ENCODE measurements at places on chromosomes 3 and 15.
A peak's percentile ranks its signal among the peaks of the same experiment; 100 is the strongest.

DNA sequence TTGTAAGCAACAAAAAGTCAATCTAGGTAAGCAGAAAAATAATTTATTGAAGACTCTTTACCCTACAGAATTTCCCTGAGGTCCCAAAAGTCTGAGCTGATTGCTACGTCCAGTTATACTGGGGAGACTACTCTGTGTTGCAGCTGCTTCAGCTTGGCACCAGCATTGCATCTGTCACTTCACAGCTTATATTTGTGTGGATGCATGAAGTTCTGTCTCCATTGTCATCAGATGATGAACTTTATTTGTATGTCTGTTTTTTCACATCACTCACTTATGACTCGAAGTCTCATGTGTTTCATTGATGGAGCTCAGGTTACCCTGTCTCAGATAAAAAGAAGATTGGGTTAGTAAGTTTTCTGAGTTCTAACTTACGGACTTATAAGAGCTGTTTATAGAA is 75.3 kb upstream of the LRRFIP2 start:
- H3K27me3 ChIP-seq, result no peaks in the 10 kb centered on the region
- no peak for DNase-seq
- H3K36me3 ChIP-seq, result peaks cover 29% of the 10 kb centered on the region
- H3K27ac ChIP-seq, result no peak overlapping the region

- peak; percentile 58 for DNase-seq
- H3K27me3 ChIP-seq, result no peaks in the 10 kb centered on the region
- H3K27ac ChIP-seq, result no peak overlapping the region
- no peak overlapping the region for H3K4me3 ChIP-seq
- H3K4me1 ChIP-seq, result peaks cover 24% of the 10 kb centered on the region
These were observed 46.0 kb downstream of the PPCDC start for GRCh38 chr15:75069301-75069925.

DNA sequence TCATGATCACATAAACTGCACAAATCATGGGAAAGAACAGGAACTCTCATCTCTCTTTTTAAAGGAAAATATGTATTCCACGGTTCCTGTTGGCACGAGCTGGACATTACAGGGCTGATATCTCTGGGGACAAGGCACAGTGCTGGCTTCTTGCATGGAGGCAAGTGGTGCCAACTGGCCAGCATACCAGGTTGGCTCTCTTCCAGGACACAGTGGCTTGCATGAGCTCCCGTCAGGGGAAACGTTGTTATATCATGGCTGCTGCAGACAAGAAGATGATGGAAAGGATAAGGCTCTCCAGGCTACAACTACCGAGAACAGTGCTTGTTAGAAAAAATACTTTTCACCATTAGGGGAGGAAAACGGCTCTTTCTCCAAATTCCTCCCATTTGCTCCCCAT is 283.9 kb downstream of the RORA start:
- no peak overlapping the region for H3K4me3 ChIP-seq
- no peak overlapping the region for H3K27ac ChIP-seq
- no peaks in the 10 kb centered on the region for H3K27me3 ChIP-seq
- peak; percentile 69 for DNase-seq
- H3K36me3 ChIP-seq, result no peaks in the 10 kb centered on the region

DNA sequence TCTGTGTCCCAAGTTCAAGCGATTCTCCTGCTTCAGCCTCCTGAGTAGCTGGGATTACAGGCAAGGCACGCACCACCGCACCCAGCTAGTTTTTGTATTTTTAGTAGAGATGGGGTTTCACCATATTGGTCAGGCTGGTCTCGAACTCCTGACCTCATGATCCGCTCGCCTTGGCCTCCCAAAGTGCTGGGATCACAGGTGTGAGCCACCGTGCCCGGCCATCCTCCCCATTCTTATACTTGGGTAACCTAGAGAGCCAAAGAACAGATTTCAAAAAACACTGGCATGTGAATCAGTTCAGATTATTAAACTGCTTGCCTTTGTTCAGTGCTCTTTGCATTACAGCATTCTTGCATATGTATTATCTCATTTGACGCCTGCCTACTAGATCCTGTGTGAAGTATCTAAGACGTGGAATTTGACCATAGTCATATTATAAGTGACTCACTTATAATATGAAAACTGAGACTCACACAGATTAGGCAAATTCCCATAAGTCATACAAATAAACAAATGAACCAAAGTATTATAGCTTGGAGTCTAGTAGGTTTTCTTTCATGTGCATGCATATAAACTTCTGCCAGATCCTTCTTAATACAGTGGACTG is 123.5 kb downstream of the UNC13C start:
- H3K4me1 ChIP-seq, result no peaks in the 10 kb centered on the region
- no peak for DNase-seq
- H3K36me3 ChIP-seq, result no peaks in the 10 kb centered on the region
- no peaks in the 10 kb centered on the region for H3K27me3 ChIP-seq
- no peak overlapping the region for H3K4me3 ChIP-seq

- DNase-seq, result no peak
- no peaks in the 10 kb centered on the region for H3K27me3 ChIP-seq
- H3K4me1 ChIP-seq, result peaks cover 37% of the 10 kb centered on the region
- peak overlapping the region; percentile 84 for H3K27ac ChIP-seq
- H3K4me3 ChIP-seq, result peak overlapping the region; percentile 0
These were observed 16.9 kb downstream of the ARIH2 start for GRCh38 chr3:48935530-48935929.

GRCh38 chr15:62719316-62719715 is 323.2 kb upstream of the TPM1 start:
- H3K27ac ChIP-seq, result no peak overlapping the region
- H3K4me3 ChIP-seq, result no peak overlapping the region
- peaks cover 42% of the 10 kb centered on the region for H3K36me3 ChIP-seq
- DNase-seq, result no peak

DNA sequence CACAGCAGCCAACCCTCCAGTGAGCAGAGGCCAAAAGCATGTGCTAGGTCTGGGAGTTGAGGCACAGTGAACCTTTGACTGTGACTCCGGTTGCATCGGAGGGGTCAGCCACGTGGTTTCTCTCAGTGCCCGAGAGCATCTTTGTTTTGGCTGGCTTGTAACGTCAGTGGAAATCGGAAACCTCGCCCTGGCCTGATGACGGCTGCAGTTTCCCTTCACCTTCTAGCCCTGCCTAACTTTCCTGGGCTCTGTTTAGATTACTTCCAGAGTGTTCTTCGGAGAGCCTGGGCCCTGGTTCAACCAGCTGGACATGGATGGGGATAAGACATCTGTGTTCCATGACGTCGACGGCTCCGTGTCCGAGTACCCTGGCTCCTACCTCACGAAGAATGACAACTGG is 56.6 kb downstream of the MESD start:
- DNase-seq, result peak; percentile 85
- no peaks in the 10 kb centered on the region for H3K36me3 ChIP-seq
- peak overlapping the region; percentile 53 for H3K27ac ChIP-seq
- no peaks in the 10 kb centered on the region for H3K4me1 ChIP-seq
- no peaks in the 10 kb centered on the region for H3K27me3 ChIP-seq
- no peak overlapping the region for H3K4me3 ChIP-seq

GRCh38 chr15:68186671-68187397 is 18.3 kb downstream of the CALML4 start:
- H3K27me3 ChIP-seq, result no peaks in the 10 kb centered on the region
- H3K4me1 ChIP-seq, result no peaks in the 10 kb centered on the region
- peaks cover 37% of the 10 kb centered on the region for H3K36me3 ChIP-seq
- peak overlapping the region; percentile 71 for H3K27ac ChIP-seq
- DNase-seq, result no peak
- H3K4me3 ChIP-seq, result no peak overlapping the region

DNA sequence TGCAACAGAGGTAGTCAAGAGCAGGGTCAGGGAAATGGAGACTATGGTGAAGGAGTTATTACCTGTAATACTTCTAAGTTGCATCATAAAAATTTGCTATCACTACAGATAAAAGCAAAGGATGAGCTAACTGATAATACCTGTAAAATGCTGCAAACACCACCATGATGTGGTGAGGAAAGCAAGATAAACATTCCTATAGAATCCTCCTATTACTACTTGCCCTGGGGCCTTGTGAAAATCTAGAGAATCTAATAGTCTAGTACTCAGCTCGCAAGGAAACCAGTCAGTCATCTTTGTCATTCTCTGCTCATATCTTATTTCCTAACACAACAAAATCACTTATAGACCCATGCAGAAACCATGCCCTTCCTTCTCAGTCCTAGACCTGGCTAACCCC is 899.8 kb downstream of the FHIT start:
- H3K4me3 ChIP-seq, result no peak overlapping the region
- H3K36me3 ChIP-seq, result no peaks in the 10 kb centered on the region
- DNase-seq, result no peak
- no peak overlapping the region for H3K27ac ChIP-seq
- no peaks in the 10 kb centered on the region for H3K4me1 ChIP-seq

DNA sequence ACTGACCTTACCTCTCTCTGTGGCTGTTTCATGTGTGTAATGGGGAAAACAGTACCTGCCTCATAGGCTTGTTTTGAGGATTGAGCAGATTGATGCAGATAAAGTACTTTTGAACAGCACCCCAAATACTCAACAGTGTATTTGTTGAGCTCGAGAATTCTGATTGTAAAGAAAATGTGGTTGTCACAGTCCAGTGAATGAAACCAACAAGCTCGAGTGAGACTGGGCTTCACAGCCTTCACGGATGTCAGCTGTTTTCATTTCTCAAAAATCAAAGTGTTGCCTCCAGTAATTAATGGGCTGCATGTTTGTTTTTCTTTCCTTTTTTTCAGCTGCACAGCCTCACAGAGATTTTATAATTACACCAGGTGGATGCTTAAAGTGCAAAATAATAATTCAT is 43.7 kb downstream of the PARP15 start:
- H3K4me3 ChIP-seq, result no peak overlapping the region
- no peaks in the 10 kb centered on the region for H3K27me3 ChIP-seq
- DNase-seq, result no peak
- no peak overlapping the region for H3K27ac ChIP-seq
- H3K36me3 ChIP-seq, result no peaks in the 10 kb centered on the region

- no peaks in the 10 kb centered on the region for H3K27me3 ChIP-seq
- no peaks in the 10 kb centered on the region for H3K36me3 ChIP-seq
These were observed 193.2 kb downstream of the GOLGA6L6 start for GRCh38 chr15:20348291-20348899.

- no peaks in the 10 kb centered on the region for H3K27me3 ChIP-seq
- no peaks in the 10 kb centered on the region for H3K36me3 ChIP-seq
- no peak overlapping the region for H3K4me3 ChIP-seq
- peak overlapping the region; percentile 82 for H3K27ac ChIP-seq
- DNase-seq, result peak; percentile 88
- H3K4me1 ChIP-seq, result no peaks in the 10 kb centered on the region
These were observed 56.7 kb upstream of the BLM start for GRCh38 chr15:90660195-90660998.

DNA sequence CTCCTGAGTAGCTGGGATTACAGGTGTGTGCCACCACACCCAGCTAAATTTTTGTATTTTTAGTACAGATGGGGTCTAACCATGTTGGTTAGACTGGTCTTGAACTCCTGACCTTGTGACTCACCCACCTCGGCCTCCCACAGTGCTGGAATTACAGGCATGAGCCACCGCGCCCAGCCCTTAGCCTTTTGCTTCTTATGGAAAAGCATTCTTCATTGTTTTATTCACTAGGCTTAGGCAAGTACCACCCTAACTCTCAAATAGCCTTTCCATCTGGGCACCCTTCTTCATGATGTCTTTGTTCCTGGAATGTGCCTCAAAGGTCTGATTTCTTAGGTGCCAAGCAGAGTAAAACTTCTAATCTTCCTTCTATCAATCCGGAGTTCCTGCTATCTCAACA is 641.8 kb downstream of the FHIT start:
- no peaks in the 10 kb centered on the region for H3K27me3 ChIP-seq
- no peak overlapping the region for H3K27ac ChIP-seq
- no peaks in the 10 kb centered on the region for H3K4me1 ChIP-seq
- no peak overlapping the region for H3K4me3 ChIP-seq
- no peaks in the 10 kb centered on the region for H3K36me3 ChIP-seq
- DNase-seq, result no peak

- DNase-seq, result no peak
- H3K27ac ChIP-seq, result no peak overlapping the region
- no peaks in the 10 kb centered on the region for H3K4me1 ChIP-seq
- H3K4me3 ChIP-seq, result no peak overlapping the region
- no peaks in the 10 kb centered on the region for H3K27me3 ChIP-seq
- H3K36me3 ChIP-seq, result no peaks in the 10 kb centered on the region
These were observed 635.5 kb downstream of the TBL1XR1 start for GRCh38 chr3:176561826-176562225.

- H3K4me1 ChIP-seq, result no peaks in the 10 kb centered on the region
- H3K4me3 ChIP-seq, result no peak overlapping the region
- DNase-seq, result no peak
- no peak overlapping the region for H3K27ac ChIP-seq
These were observed 523.2 kb upstream of the NAALADL2 start for GRCh38 chr3:174335910-174336309.

DNA sequence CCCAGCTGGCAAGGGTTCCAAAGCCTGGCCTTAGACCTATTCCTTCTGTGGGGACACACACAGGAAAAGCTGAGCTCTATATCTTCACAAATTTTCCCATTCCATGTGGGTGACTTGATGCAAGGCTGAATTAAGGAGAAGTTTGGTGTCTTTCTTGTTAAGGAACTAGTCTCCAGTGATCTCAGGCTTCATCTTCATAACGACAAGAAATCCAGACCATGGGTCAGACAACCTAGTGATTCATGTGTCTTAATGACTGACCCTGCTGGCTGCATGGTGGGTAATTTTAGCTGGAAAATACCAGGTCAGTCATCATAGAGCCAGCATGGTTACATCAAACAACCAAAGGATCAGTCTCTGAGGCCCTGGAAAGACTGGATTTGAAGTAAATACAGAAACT is 112.7 kb upstream of the SLC4A7 start:
- H3K27me3 ChIP-seq, result no peaks in the 10 kb centered on the region
- no peak overlapping the region for H3K27ac ChIP-seq
- DNase-seq, result no peak

- no peak overlapping the region for H3K27ac ChIP-seq
- H3K36me3 ChIP-seq, result no peaks in the 10 kb centered on the region
- peak; percentile 9 for DNase-seq
- H3K27me3 ChIP-seq, result no peaks in the 10 kb centered on the region
These were observed 47.0 kb upstream of the SMAD3 start for GRCh38 chr15:67018441-67018840.

DNA sequence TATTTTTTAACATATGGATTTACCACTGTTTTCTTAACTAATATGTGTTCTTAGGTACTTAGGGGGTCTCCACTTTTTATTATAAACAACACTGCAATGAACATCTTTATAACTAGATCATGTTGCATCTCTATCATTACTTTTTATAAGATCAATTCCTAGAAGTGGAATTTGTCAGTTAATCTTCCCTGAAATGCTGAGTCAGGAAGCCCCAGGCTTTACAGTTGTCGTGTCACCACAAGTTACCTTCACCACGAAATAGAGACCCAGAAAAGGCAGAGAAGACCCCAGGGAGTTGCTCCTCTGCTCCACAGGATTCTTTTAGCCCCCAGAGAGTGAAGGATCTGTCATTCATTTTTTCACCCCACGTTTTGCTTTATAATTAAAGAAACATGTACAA is 34.5 kb upstream of the ERC2 start:
- no peak overlapping the region for H3K27ac ChIP-seq
- no peak overlapping the region for H3K4me3 ChIP-seq

DNA sequence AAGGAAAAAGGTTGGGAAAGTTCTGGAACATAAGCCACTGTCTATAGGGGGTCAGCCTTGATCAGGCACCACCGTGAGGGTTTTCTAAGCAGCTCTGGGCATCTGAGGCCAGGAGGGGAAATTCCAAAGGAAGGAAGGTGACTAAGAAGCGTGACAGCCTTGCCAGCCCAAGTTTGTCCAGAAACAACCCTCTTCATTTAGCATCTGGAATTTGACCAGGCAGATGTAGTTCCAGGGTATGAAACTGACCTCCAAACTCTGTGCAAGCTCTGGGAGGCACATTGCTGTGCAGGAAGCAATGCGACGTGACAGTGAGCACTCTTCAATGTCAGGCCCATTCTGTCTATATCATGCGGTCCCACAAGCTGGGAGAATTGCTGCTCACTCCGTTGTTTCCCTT is 85.4 kb upstream of the TPM1 start:
- no peaks in the 10 kb centered on the region for H3K36me3 ChIP-seq
- H3K4me3 ChIP-seq, result no peak overlapping the region
- peak overlapping the region; percentile 82 for H3K27ac ChIP-seq
- H3K4me1 ChIP-seq, result no peaks in the 10 kb centered on the region
